CD4-positive, alpha-beta T cell treated with Interleukin-21 for 1 hour (primary cell): ENCODE measurements at places on chromosomes 16 and 17.
A peak's percentile ranks its signal among the peaks of the same experiment; 100 is the strongest.

GRCh38 chr17:28097901-28098300, 55.4 kb downstream of the NLK start:
- no peak for DNase-seq

GRCh38 chr17:17313350-17313991, 10.3 kb downstream of the NT5M start:
- peak; percentile 85 for DNase-seq

- no peak for DNase-seq
Observed at GRCh38 chr17:74759941-74760340, 11.5 kb downstream of the NHERF1 start.

- DNase-seq: peak; percentile 90
Observed at GRCh38 chr17:82449131-82449882, 1.2 kb downstream of the CYBC1 start.

DNA sequence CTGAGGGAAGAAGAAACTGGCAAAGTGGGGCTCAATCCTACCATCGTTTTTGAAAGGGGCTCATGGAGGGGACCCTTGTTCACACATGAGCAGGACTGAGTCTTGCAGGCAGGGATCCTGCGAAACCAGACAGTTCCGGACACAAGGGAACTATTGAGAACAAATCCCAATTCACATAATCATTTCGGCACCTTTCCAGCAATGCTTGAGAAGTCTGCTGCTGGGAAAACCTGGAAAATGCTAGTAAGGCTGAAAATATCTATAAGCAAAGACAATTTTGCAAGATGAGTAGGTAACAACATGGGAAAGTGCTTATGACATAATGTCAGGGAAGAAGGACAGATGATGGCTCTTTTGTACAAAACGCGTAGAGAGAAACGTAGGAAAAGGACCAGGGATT, 52.1 kb upstream of the BPTF start:
- no peak for DNase-seq
